ENCODE measurements at places on chromosomes 6 and 20.

DNA sequence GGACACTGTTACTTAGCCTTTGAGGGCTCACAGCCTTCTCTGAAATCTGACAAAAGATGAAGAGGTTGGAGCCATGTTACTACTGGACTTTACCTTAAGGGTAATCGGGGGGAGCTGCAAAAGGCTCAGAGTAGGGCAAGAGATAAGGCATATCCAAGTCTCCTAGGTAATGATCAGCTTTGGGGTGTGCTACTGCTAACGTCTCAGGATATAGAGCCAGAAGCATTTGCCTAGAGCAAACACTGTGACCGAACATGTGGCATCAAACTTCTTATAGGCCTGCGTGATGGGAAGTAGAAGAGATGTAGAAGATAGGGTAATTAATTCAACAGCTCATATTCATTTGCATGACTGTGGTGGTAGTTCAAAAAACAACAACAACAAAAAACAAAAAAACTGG is 11.1 kb downstream of the UBE2V1 start:
- no peak for DNase-seq

GRCh38 chr6:45801471-45802289 is 214.0 kb downstream of the CLIC5 start:
- no peak for DNase-seq

DNA sequence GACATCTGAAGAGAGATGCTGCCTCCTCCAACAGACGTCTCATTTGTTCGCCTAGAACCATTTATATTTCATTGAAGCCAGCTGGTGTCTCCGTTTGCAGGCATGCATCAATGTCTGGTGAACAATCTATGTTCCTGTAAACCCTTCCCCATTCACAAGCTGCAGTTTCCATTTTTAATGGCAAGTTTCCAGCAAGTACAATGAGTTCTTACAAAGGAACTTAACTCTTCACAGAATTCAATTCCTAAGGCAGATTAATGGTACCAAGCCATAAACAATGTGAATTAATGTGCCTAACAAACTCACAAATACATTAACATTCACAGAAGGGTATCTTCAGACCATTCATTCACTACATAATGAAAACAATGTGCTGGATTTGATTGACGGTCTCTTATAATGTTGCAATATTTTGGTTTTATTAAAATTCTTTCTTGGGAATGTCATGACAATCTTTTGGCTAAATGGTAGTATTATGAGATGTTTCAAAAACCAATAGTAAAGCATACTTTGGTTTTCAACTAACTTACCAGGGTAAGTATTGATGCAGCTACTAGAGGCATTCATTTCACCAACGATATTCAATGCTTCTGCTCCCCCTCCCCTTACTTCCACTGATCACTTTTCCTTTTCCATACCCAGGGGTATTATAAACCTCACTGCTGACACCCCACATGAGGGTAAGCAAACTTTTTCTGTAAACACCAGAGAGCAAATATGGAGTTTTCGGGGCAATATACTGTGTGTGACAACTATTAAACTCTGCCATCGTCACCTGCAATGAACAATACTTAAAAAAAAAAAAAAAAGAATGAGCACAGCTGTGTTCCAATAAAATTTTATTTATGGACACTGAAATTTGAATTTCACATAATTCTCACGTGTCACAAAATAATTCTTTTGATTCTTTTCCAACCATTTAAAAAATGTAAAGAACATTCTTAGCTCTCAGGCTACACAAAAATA is 4.2 kb downstream of the AKIRIN2 start:
- DNase-seq = no peak

- DNase-seq = no peak
These were observed 21.1 kb downstream of the THBS2 start for GRCh38 chr6:169232507-169232931.

DNA sequence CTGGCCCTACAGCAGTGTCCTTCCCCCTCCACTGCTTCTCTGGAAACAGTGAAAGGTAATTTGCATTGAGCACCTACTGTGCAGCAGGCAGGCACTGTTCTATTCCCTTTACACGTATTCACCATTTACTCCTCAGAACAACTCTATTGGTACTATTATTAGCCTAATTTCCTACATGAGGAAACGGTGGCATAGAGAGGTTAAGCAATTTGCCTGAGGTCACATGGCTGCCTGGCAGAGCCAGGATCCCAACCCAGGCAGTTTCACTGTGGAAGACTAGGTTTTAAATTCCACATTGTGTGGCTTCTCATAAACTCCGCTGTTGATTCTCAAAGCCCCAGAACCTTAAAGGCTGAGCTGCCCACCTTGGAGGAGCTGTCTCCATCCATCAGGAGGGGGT is 72.7 kb downstream of the CLIC5 start:
- no peak for DNase-seq

- DNase-seq = no peak
These were observed 3.3 kb downstream of the PLN start for GRCh38 chr6:118551063-118552053.

DNA sequence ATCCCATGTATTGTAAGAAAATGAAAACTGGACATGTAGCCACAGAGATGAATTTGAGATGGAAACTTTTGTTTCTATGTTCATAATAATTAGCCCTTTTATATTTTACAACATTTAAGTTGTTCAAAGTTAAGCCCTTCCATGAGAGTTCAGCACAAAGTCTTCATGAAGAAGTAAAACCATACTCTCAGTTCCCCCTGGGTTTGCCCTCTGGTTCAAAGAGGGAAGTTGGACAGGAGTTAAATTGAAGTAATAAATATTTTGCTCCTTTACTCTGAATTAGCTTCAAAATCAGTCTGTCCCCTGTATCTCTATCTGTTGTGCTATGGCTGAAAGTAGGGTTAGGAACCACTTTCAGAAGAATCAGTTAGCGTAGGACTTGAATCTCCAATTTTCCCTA is 31.1 kb downstream of the PHACTR2 start:
- no peak for DNase-seq

DNA sequence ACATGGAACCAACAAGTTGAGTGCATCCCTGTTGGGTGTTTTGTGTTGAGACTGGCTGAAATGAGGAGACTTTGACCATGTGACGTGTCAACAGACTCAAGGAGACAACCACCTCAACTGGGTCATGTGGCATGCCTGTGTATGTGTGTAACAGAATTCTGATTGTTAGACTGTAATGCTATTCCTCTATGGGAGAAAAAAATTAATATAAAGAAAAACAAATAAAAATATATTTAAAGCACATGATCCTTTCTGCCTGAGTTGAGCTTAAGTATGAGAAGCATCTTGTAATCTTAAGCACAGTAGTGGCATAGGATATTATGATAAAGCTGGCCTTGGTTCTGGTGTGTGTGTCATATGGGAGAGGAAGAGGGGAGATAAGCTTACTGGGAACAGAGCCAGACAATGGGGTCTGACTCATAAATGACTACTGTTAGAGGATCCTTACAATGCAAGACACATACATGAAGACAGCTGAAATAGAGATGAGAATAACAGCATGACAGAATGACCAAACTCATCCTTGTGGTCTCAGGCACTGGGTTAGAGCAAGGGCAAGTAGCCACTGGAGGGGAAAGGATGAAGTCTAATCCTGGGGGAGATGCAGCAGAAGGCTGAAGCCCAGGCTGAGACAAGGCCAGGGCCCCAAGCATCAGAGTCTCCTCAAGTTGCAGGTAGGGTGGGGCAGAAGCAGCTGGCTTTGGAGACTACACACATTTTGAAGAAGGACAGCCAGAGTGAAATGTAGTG is 9.2 kb downstream of the TP53INP2 start:
- DNase-seq = no peak

GRCh38 chr20:4512891-4513550 is 208.7 kb upstream of the PRND start:
- DNase-seq = no peak

DNA sequence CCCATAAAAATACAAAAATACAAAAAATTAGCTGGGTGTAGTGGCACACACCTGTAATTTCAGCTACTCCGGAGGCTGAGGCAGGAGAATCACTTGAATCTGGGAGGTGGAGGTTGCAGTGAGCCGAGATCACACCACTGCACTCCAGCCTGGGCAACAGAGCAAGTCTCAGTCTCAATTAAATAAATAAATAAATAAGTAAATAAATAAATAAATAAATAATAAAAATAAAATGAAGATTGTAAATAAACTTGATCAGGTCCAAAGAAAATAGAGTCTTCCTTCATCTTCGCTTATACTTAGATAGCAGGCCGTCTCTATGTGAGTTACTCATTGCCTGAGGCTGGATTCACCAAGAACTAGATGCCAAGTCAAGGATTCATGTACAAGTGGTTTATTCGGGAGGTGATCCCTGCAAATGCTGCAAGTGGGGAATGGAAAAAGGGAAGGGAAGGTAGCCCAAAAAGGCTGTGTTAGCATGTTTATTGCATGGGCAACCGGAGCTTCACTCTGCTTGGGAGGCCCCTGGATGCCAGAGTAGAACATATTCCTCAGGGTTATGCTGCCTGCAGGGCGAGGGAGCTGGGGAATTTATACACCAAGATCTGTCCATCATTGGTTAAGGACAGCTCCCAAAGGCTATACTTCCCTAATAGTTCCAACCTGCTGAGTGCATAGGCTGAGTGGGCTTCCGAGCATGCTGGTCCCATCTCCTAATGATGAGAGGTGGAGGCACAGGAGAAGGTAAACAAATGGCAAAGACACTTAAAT is 16.3 kb downstream of the PRND start:
- no peak for DNase-seq

DNA sequence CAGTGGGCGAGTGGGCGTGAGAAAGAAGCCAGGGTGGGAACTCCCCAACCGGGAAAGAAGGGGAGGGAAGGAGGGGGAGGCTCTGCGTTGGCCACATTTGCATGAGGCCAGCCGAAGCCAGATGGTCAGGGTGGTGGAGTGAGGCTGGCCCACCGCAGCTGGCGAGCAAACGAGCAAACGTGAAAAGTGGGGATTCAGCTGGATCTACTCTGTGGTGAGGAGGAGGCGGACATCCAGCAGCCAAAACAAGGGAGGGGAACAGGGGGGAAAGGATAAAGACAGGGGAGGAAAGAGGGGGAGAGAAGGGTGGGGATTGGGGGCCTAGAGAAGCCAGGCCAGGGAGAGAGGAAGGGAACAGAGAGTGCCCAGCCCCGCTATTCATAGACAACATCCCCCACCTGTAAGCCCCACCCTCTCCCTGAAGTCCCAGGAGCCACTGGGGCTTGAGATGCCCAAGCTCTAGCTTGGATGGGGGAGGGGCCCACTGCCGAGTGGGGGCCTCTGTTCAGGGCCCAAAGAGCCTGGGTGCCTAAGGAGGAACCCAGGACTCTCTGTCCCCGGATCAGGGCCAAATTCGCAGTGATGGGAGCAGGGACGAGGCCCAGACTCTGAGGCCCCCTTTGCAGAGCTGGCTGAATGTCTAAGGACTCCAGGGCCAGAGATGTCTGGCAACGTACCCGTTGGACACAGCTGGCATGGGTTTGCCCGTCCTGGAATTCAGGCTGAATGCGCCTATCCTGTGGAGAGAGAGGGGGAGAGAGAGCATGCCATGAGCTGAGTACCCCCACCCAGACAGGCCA is 45.1 kb downstream of the CPNE5 start:
- DNase-seq = no peak

DNA sequence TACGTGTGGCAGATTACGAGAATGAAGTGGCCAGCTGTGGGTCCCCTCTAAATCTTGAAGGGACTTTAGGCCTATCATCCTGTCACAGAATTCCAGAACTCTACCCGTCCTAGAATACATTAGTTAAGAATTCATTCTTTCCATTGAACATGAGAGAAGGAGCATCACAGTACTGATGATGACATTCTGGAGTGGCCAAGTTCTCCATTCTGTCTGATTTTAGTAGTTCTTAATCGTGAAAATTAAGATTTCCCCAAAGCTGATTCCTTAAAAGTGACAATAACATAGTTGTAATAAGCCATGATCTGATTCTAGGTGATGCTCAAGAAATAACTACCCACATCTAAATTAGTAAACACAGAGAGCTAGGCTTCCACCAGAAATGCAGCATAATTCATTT is 35.0 kb upstream of the RIN2 start:
- DNase-seq = no peak

DNA sequence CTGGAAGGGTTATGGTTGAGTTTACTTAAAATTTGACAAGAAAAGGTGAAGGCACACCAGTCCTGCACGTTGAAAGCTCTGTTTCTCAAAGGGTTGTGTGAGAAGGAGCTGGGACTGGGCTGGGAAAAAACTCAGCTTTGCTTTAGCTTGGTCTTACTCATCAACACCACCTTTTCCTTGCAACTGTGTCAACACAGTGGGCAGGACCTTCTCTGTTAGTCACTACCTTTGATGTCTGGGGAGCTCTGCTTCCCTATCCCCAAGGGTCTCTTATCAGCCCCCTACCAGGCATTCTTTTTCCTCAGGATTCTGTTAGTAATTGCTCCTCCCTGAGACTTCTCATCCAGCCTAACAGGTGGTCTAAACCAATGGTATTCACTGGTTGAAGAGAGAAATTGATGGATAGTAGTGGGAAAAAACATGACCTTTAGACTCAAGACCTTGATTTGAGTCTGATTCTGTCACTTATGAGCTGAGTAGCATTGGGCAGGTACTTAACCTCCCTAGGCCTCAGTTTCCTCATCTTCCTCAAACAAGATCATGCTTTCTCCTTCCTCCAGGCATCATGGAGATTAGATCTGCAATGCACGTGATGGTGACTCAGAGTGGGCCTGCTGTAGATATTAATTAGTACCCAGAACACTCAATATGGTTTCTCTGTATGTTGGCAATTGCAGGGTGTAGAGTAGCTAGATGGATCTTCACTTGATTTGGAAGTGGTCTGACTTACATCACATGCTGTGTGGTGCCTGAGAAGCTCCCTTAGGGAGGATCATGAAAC is 17.2 kb upstream of the FOXA2 start:
- no peak for DNase-seq
